Stimulated activated CD8-positive, alpha-beta memory T cell treated with anti-CD3 and anti-CD28 coated beads, Interleukin-2, amount 100 ng/mL, for 1 hour (primary cell): ENCODE measurements at places on chromosomes 3 and 15.

GRCh38 chr3:39166134-39166710 lies 12.8 kb upstream of the CSRNP1 start:
- no peak for DNase-seq

GRCh38 chr15:63436341-63436740 lies 54.7 kb upstream of the CA12 start:
- no peak for DNase-seq

DNA sequence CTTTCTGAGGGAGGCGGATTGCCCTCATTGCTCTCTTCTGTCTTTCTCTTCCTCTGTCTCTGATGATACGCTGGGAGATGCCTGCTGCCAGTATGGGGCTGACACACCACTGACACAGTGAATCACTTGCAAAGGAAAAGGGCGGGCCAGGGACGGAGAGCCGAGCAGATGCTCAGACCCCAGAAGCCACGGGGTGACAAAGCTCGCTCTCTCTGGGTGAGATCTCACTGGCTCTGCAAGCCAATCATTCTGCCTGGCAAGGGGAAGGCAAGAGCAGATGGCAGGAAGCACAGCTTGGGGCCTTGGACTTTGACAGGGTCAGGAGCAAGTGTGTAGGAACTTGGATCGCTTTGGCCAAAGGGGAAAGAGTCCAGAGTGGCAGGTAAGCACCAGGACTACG lies 198.7 kb downstream of the NTRK3 start:
- DNase-seq = no peak

- DNase-seq = no peak
Measured at GRCh38 chr3:43534675-43535074, 87.1 kb downstream of the ANO10 start.

DNA sequence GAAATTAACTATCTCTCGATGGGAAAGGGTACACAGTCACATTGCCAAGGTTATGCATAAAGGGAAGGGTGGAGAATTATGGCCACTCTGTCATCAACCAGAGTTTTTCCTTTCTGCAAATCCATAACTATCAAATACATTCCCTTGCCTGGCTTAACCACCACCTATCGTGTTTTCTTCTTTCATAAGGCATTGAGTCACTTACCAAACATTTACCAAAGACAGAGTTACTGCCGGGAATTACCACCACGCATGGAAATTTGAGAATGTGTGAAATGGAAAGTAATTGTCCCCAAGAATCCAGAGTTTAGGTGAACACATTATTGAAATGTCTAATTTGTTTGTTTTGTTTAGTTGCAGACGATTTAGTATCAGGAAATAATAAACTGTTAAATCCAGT lies 134.3 kb upstream of the LRRN1 start:
- no peak for DNase-seq

DNA sequence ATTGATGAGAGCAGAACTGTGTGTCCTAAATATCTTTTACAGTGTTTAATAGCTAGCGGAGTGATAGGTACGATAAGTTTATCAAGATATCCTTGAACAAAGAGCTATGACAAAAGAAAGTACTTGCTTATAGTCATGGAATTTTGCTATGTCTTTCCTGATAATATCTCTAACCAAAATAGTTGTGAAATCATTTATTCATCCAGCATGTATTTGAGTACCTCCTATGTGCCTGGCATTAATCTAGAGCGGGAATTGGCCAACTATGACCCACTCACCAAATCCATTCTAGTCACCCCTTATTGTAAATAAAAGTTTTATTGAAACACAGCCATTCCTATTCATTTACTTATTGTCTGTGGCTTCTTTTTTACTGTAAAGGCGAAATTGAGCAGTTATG lies 46.6 kb downstream of the ZFAND6 start:
- no peak for DNase-seq

DNA sequence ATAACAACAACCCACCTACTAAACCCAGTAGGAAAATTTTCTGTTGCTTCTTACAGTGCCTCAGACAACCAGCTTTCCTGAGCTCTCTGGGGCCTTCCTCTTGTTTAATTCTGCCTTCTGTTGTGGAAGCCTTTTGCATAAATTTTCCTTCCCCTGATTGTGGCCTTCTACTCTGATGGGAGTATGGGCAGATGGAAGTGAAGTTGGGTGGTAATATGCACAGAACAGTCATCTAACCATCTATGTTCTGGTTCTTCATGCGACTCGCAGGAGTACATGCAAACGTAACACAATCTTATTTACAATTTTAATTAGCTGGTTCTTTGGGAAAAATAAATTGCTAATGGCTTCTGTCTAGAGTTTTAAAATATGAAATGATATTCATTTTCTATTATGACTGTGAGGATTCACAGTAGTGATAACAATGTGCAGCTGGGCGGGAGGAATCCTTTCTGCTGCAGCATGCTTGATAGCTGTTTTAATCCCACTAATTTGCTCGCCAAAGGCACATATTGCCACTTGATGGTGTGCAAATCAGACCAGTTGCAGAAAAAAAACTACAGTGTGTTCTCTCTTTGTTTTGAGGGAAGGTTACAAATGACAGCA lies 311.5 kb upstream of the ROPN1 start:
- DNase-seq = no peak

DNA sequence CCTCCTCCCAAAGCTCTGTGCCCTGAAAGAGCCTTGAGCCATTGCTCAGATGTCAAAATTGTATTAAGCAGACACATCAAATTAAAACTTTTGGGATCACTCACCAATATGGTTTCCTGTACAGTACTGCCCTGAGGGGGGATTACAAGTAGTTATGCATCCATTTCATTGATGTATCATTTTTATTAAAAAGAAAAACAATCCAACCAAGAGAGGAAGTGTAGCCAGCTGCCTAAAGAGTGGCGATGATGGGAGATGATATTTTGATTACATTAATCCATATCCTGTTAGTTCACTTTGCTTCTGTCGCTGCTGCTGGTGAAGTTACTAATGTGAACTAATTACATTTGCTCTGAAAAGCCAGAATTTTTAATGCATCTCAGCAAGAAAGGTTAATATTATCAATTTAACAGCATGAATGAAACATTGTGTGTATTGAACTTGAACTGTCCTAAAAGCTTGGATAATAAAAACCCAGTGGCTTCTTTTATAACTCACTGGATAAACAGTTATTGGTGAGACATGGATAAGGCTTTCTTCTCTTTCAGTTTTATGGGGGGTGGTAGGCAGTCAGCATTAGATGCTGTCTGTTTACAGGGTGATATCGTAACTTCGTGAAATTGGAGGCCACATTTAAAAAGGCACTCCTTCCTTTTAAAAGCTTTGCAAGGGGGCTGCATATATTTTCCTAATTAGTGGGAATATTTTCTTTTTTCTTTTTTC lies 87.7 kb downstream of the IGF1R start:
- DNase-seq = no peak

- no peak for DNase-seq
Measured at GRCh38 chr3:197613199-197613598, 57.4 kb upstream of the BDH1 start.

DNA sequence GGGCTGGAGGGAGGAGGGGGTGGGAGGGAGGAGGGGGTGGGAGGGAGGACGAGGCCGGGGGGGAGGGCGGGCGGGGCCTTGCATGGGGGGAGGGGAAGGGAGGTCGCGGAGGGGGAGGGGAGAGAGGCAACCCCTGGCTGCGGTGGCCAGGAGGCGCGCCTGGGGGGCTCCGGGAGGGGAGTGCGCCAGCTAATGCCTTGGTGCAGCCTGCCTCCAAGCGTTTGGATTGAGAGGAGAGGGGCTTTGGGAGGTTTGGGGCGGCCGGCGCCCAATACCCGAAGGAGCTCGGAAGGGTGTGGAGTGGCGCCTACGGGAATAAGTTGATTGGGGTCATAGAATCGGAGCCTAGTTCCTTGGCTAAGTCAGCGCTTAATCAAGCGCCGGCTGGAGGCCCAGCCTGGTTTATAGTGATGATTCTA lies 557 bp downstream of the TFG start:
- peak; percentile 5 for DNase-seq

DNA sequence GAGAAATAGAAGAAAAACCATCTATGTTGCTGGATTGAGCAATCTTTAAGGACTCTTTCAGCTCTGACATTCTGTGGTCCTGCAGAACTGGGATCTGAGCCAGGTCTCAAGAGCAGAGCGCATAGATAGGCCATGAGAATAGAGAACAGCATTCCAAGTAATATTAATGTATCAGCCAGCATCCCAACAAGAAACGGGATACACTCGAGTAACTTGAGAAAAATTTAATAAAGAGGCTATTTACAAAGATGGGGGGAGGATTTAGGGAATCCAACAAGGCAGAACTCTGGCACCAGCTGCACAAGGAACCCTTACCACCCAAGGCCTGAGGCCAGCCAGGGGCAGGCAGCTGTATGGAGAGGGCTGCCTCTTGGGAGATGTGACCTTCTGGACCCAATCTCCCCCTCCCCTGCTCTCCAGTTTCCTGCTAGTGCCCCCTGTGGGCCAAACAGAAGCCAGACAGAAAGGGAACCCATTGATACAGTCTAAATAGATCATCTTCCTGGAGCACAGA lies 8.2 kb downstream of the TMOD2 start:
- DNase-seq = no peak

GRCh38 chr15:63503739-63504246 lies 600 bp upstream of the USP3 start:
- peak; percentile 67 for DNase-seq

GRCh38 chr3:134956395-134956794 lies 161.3 kb downstream of the EPHB1 start:
- DNase-seq = no peak

DNA sequence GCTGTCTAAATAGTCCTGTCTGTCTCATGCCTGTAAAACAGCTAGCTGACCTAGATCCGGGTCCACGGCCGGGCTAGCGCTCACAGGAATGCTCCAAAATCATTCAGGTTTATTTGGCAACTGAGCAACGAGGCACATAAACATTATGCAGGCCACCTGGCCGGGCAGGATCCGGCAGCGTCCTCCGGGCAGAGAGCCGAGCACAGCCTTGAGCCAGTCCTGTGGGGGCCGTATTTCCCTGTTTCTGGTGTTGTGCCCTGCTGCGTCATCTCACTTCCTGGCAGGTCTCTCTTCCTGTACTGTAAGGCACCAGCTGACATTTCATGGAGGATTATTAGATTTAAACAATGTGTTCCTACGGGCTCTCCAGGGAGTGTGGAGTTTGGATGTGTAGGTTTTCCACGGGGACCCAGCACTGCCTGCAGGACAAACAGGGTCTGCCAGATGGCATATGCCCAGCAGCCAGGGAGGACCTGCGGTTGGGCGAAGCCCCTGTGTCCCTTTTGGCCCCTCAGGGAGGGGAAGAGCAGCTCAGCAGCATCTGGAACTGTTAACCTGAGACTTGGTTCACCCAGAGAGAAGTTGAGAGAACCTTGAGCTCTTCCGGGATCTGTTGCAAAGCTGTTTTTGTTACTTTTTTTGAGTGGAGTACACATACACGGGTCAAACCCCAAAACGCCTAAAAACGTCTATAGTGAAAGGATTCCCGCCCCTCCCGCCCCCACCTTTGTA lies 16.6 kb upstream of the LRRK1 start:
- no peak for DNase-seq

GRCh38 chr3:4768021-4768420 lies 211.2 kb upstream of the BHLHE40 start:
- DNase-seq = no peak

DNA sequence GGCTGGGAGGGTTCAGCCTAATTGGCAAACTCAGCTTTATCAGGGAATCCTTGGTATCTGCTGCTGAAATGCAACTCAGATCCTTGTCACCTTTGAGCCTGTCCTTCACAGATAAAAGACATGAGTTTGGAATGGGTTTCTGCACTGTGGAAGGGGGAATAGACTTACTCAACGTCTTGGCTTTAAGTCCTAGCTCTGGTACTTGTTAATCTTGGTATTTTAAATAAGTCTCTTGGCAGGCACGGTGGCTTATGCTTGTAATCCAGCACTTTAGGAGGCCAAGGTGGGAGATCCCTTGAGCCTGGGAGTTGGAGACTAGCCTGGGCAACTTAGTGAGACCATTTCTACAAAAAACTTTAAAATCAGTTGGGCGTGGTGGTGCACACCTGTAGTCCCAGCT lies 55.1 kb upstream of the ATOSA start:
- no peak for DNase-seq

GRCh38 chr3:28042707-28043106 lies 198.7 kb upstream of the CMC1 start:
- no peak for DNase-seq

DNA sequence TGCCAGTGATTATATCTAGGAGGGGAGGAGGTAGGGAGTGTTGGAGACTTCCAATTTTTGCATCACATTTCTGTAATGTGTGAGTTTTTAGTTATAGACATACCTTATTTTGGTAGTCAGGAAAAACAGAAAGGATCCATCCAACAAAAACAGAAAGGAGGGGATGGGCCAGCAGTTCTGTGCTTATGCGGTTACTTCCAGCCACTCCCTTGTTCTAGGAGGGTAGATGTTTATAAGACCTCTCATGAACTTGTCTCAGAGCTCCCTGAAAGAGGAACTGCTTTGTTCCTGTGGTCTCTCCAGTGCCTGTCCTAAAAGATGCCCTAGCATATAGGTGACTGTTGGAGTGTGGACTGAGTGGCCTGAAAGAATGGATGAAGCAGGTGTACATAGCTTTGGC lies 323.3 kb downstream of the CACNA2D3 start:
- no peak for DNase-seq

GRCh38 chr3:133862161-133862560 lies 33.5 kb downstream of the RAB6B start:
- DNase-seq = no peak

DNA sequence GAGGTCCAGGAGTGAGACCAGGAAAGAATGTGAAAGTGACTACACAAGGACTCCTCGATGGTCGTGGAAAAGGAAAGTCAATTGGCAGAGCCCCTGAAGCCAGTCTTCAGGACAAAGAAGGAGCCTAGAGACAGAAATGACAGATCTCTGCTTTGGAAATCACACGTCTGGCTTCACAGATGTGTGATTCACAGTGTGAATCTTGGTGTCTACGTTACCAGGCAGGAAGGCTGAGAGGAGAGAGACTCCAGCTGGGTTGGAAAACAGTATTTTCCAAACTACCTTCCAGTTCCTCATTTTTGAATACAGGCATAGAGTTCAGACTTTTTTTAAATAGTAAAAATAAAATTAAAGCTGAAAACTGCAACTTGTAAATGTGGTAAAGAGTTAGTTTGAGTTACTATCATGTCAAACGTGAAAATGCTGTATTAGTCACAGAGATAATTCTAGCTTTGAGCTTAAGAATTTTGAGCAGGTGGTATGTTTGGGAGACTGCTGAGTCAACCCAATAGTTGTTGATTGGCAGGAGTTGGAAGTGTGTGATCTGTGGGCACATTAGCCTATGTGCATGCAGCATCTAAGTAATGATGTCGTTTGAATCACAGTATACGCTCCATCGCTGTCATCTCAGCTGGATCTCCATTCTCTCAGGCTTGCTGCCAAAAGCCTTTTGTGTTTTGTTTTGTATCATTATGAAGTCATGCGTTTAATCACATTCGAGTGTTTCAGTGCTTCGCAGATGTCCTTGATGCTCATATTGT lies 6.0 kb downstream of the CCR2 start:
- DNase-seq = no peak

GRCh38 chr3:150345021-150345538 lies 63.0 kb upstream of the TSC22D2 start:
- DNase-seq = no peak

DNA sequence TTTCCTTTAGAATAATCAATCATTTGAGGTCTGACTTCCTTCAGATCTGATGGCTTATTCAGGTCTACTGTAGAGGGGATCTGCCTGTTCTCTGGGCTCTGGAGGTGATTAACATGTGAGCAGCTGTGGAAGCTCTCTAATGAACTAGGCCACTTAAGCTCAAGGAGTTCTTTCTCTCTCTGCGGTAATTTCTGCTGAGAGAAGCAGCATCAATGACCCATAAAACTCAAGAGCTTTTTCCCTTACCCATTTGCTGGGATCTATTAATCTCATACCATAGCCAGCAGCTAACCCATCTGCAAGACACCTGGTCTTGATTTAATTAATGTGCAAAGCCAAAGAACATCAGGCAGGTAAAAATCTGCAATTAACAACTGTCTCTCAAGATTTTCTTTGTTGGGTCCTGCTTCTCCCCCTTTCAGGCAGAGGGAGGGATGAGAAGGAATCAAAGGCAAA lies 73.2 kb upstream of the DLG1 start:
- no peak for DNase-seq
